ENCODE measurements at places on chromosomes 7 and 10.
A peak's percentile ranks its signal among the peaks of the same experiment; 100 is the strongest.

DNA sequence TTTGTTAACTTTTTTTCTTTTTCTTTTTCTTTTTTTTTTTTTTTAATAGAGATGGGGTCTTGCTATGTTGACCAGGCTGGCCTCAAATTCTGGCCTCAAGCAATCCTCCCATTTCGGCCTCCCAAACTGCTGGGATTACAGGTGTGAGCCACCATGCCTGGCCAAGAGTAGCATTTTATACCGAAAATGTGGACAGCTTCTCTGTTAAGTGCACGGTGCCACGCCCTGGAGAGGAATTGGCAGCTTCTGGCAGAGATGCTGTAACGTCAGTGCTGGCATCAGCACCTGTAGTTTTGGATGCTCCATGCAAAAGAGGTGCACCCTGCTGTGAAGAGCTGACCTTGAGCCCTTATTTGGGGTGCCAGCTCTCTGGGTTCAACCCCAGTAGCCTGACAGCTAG is 18.2 kb downstream of the IL15RA start:
- no peak for DNase-seq

DNA sequence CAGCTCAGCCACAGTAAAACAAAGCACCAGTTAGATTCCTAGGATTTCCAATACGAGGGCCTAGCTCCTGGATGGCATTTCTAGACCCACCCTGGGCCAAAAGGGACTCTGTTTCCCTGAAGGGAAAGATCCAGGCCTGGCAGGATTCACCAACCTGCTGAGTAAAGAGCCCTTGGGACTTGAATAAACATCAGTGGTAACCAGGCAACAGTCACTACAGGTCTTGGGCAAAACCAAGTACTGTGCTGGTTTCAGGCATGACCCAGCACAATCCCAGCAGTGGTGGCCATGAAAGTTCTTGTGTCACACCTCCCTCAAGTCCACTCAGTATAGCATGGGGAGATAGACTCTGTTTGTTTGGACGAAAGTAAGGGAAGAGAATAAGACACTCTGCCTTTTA is 31.0 kb upstream of the STARD3NL start:
- DNase-seq, result no peak

- DNase-seq, result no peak
Observed at GRCh38 chr7:127347567-127348246, 44.8 kb downstream of the ZNF800 start.

GRCh38 chr10:69073026-69073425 is 14.9 kb upstream of the SRGN start:
- DNase-seq, result no peak

GRCh38 chr10:62996516-62996915 is 136.6 kb upstream of the NRBF2 start:
- DNase-seq, result no peak

DNA sequence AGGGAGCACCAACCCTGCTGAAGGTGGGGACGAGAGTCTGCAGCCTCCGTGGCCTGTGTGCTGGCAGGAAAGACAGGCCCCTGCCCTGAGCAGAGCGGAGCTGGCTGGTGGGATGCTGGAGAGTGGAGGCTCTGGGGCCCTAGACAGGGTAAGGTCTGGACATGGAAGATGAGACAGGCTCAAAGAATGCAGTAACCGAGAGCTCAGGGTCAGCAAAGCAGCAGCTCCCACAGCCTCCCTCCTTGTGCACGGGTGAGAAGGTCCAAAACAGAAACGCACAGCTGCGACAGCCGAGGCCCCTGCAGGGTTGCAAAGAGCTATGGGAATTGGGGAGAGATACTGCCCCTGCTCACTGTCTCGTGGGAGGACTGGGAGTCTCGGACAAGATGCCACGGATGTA is 80.5 kb downstream of the TNS3 start:
- DNase-seq, result no peak

DNA sequence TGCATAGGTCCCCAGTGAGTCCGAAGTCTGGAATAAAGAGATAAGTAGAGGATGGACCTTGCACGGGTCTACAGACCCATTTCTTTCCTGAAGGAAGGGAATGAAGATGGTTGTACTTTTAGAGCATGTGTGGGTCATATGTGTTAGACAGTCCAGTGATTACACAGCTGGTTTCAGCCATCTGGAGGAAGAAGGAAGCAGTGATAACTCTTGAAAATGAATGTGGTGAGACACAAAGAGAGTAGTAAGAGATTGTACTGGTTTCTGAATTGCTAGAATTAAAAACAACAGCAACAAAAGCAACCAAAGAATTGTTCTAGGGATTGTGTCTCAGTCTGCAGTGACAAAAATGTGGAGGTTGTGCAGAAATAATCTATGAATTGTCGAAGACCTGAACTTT is 258.9 kb downstream of the SUGCT start:
- no peak for DNase-seq

- DNase-seq, result peak; percentile 68
Observed at GRCh38 chr10:97278491-97278989, 13.9 kb downstream of the ARHGAP19 start.
